ENCODE measurements at places on chromosomes 7 and 10. TPM values are rescaled to one million over a fixed set of nuclear protein-coding genes. Genes with fewer than 3 reads are reported as not detected.

The ITGB8 gene
- 10.8 TPM for total RNA-seq

The TRIM73 gene
- 0.18 TPM for total RNA-seq

The HOXA4 gene
- 1.1 TPM for total RNA-seq

The TWIST1 gene
- total RNA-seq = 18.6 TPM

The VAX1 gene
- total RNA-seq = not detected

The AGMO gene
- total RNA-seq = not detected

DNA sequence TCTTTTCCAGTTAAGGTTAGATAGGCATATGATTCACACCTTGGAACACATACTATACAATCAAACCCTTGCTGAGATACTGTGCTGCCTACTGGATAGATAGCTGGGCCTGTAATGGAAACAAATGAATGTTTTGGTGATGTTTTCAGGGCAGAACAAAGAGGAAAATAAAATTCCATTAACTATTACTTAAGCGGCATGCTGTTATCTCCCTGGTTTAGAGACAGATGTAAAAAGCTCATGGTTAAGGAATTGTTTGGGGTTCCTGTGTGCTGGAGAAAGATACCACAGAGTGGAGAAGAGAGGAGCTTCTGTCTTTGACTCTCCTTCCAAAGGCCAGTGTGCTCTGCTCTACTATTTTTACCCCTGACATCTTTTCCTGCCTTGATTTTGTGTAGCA, 341.1 kb downstream of the PLXDC2 start:
- no peak for DNase-seq

GRCh38 chr10:71278691-71279588, 40.1 kb upstream of the SLC29A3 start:
- DNase-seq = no peak

- DNase-seq = no peak
Measured at GRCh38 chr7:71343892-71344291, 211.9 kb downstream of the GALNT17 start.

DNA sequence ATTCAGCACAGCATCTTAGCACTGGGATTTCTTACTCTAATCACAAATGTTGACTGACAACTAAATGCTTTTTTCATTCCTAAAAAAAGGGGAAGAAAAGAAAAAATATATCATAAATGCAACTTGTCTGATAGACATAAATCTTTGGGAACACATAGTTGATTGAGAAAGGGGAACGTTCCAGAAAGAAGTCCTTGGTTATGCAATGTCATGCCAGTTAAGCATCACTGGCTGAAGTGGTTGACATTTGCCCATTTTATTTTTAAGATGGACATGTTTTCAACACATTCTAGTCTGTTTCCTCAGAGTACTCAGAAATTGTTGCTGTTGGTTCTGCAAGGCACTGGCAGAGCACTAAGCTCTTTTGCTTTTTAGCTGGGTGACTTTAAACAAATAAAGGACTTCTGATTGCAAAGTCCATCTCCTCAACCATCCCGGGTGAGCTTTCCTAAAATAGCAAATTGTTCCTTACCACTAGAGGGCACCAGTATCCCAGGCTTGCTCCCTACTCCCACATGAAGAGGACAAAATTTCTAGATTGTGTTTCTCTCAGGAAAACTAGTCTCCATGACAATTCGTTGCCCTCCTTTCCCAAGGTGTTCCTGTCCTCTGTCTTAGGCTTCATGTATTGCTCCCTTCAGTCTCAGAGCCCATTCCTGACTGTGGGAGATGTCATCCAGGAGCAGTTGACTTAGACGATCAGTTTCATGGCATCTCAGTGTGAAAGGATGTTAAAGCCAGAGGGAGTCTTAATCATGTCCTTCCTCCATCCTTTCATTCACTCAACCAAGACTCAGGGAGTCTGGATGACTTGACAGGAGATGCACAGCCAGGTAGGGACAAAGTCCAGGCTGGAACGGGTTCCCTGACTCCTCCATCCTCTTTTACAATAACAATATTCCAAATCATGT, 23.9 kb downstream of the OPALIN start:
- peak; percentile 41 for DNase-seq

- peak; percentile 4 for DNase-seq
Measured at GRCh38 chr10:3213208-3213607, 40.6 kb upstream of the PITRM1 start.

DNA sequence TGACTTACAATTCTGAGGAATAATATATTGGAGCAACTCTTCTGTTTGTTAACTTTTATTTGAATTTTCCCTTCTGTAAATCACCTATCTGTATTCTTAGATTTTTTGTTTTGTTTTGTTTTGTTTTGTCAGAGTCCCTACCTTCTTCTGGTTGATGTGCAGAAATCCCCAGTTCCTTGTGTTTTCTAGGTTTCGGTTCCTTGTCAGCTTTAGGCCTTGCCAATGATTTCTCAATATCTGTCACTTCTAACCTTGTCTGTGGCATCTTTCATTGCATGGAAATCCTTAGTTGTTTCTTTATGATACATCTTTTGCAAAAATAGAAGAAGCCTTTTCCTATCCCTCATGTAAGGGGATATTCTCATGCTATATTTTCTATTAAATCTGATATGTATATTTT, 21.7 kb upstream of the ST8SIA6 start:
- DNase-seq = no peak

DNA sequence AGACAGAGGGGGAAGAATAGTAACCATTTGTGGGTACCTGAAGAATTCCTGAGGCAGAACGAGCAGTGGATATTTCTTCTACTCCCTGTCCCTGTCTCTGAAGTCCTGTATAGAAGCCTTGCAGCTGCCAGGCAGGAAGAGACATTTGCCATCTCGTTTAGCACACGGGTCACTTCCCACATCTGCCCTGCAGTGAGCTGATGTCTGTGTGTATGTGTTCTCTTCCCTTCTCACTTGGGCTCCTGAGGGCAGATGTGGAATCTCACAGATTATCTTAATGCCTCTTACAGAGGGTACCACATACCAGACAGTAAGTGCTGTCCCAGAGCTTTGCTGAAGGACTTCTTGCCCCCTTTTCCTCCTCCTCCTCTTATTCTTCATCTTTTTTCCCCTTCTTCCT, 14.1 kb upstream of the TRPV6 start:
- no peak for DNase-seq

- DNase-seq = peak; percentile 58
Measured at GRCh38 chr10:113305871-113306270, 247.0 kb upstream of the HABP2 start.

DNA sequence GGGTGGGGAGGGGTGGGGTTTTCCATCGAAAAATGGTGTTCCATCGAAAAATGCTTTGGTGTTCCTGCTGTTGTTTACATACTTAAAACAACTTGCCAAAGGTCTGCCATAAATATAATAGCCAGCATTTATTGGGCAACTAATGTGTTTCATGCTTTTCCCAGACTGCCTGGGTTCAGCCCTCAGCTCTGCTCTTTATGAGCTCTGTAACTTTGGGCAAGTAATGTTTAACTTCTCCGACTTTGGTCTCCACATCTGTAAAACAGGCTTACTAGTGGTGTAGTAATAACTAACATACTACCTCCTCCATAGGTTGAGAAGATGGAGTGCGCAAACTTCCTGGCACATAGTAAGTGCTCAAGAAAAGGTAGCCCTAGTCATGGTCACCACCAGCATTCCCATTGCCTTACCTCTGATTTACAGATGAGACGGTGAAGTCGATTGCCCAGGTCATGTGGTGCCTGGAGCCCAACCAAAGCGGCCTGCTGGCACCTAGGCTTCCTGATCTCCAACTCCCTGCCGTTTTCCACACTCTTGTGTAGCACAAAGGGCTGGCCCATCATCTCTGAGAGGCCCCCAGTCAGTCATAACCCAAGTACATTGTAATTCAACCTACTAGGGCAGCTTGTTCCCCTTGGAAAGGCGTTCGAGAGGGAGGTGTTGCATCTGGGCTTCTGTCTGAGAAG, 8.9 kb downstream of the ZMIZ1 start:
- DNase-seq = no peak

DNA sequence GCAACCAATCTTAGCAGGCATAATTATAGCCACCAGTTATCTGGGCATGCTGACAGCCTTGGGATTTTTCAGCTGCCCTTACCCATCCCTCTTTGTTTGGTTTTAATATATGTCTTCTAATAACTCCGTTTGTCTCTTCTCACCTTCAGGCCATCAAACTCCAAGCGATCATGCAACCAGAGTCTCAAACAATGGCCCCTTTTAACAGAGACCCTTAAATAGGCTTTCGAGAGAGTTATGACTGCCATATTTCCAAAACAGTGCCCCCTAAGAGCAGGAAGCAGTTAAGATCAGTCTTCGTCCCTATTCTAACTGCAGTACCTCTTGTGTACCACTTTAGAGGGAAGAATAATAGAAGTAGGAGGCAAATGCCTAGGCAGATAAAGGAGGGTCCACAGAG, 157.5 kb downstream of the DGKB start:
- DNase-seq = no peak

DNA sequence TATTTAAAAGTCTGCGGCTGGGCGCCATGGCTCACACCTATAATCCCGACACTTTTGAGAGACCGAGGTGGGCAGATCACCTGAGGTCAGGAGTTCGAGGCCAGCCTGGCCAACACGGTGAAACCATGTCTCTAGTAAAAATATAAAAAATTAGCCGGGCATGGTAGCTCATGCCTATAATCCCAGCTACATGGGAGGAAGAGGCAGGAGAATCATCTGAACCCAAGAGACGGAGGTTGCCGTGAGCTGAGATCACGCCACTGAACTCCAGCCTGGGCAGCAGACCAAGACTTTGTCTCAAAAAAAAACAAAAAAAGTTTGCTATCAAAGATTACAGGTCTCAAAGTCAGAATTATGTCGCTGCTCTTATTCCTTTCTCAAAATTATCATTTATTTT, 55.5 kb downstream of the HIBADH start:
- no peak for DNase-seq

GRCh38 chr10:5477948-5478693, 21.2 kb downstream of the CALML5 start:
- DNase-seq = no peak

DNA sequence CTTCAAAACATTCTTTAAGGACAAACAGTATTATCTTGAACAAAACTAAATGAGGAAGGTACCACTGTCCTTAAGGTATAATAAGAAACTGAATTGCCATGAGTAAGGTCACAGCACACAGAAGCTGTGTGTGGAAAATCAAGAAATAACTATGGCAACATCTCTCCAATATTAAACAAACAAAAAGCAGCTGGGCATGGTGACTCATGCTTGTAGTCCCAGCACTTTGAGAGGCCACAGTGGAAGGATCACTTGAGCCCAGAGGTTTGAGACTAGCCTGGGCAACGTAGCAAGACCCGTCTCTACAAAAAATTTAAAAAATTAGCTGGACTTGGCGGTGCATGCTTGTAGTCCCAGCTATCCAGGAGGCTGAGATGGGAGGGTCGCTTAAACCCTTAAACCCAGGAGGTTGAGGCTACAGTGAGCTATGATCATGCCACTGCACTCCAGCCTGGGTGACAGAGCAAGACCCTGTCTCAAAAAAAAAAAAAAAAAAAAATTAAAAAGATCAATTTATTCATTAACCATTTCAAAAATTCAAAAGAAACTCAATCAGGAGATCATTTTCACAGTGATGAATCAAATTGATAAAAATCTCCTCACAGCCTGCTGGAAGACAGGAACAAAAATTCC, 195.4 kb downstream of the SKIDA1 start:
- DNase-seq = peak; percentile 92

DNA sequence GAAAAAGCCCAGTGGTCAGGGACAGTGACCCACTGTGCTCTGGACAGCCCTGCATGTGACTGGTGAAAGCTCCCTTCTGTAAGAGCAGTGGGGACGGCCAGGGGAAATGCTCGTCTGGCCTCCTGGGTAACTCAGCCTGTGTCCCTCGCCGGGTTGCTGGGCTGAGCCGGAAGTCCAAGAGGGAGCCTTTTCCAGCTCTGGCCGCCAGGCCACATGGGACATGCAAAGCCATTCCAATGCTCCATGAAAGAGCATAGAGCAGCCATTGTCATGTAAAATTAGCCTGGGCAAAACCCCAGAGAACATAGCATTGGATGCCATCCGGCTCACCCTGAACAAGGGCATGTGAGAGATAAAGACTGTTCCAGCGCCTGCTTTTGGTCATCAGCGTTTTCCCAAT, 64.9 kb upstream of the ADRB1 start:
- no peak for DNase-seq

DNA sequence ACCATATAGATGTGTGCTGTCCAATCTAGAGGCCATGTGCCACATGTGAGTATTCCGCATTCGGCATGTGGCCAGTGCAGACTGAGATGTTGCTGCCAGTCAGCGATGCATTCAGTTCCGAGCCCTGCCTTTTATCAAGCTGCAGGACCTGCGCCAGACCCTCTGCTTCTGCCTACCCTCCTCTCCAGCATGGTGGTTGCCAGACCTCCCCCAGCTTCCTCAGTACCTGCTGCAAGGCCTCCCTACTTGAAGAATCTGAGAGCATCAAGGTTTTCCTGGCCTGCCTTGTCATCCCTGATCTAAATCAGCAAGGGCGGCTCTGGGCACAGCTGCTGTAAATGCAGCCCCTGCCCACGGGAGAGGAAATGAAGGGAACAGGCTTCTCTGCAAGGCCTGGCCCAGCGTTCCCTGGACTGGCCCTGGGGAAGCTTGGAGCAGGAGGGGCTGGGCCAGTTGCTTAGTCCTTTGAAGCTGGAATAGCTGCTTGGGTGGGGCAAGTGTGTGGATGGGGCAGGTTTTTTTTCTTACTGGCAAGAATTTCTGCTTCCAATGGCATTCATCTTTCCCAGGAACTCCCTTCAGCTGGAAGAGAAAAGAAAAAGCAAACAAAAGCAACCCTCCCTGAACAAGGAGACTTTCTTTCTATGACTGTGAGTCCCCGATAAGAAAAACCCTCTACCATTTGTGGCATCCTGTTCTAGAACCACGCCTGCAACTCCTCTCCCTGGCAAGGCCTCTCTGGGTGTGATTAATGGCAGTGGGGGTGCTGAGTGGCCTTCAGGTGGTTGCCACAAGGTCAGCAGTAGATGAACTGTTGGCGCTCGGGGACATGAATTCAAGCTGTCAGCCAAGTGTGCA, 93.0 kb downstream of the NHLRC2 start:
- no peak for DNase-seq

DNA sequence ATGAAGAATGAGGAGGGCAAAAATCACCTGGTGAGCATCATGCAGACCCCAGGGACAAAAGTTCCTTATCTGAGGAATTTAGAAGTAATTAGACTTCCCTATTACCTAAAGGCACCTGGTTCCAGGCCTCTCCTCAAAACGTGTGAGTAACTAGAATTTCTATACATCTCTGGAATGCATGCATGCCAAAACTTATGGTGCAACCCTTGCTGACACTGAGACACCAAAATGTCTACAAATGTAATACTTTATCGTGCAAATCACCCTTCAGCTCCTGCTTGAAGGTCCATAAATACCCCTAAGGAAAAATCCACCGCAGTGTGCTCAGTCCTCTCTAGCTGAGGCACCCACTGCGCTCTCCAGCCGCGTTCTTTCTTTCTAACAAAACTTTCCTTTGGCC, 84.2 kb downstream of the PAXIP1 start:
- DNase-seq = no peak

- DNase-seq = peak; percentile 47
Measured at GRCh38 chr7:80588591-80588990, 49.9 kb upstream of the CD36 start.
